ENCODE measurements at places on chromosomes 1 and 21.
A peak's percentile ranks its signal among the peaks of the same experiment; 100 is the strongest.

DNA sequence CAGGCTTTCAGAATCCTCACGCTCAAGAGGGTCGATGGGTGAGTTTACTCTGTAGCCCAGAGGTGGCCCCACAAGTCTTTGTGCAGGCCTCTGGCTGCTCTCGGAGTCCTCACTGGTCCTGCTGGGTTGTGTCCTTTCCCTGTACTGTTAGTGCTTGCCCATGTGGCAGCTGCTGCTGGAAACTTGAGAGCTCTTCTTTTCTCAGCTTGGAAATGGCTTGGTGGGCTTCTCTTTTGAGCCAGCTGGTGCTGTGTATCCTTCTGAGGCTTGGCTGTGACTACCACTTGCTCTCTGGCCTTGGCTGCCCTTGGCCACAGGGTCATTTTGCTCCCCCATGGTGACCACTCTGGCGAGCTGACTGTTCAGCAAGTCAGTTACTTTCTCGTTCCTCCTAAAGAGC, 82.2 kb upstream of the LMO4 start:
- no peak for DNase-seq

GRCh38 chr21:36988536-36988935, 18.0 kb upstream of the RIPPLY3 start:
- no peak for DNase-seq

GRCh38 chr1:172230526-172230925, 190.0 kb upstream of the C1orf105 start:
- DNase-seq = no peak

- no peak for DNase-seq
Measured at GRCh38 chr1:39695016-39695415, 3.8 kb upstream of the HPCAL4 start.

GRCh38 chr1:168320800-168321450, 40.2 kb downstream of the TBX19 start:
- DNase-seq = peak; percentile 40

DNA sequence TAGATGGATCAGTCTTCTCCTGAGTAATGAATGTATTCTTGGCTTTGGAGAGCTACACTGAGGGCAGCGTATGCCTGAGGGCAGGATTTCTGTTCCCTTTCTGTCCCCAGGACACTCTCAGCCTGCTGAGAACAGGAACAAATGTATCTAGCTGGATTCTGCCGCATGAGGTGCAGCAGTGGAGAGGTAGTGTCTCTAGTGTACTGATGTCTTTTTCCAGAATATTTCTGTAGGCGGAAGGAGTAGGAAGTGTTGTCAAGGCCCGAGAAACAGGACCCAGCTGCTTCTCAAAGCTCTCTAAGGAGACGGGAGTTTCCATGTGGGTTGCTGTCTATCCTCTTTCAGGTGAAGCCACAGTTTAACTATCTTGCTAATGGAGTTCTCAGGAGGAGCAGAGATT, 65.5 kb downstream of the MT1HL1 start:
- no peak for DNase-seq

GRCh38 chr1:30903343-30904034, 5.1 kb downstream of the SDC3 start:
- no peak for DNase-seq

- no peak for DNase-seq
Measured at GRCh38 chr1:174405219-174405618, 42.5 kb upstream of the GPR52 start.

DNA sequence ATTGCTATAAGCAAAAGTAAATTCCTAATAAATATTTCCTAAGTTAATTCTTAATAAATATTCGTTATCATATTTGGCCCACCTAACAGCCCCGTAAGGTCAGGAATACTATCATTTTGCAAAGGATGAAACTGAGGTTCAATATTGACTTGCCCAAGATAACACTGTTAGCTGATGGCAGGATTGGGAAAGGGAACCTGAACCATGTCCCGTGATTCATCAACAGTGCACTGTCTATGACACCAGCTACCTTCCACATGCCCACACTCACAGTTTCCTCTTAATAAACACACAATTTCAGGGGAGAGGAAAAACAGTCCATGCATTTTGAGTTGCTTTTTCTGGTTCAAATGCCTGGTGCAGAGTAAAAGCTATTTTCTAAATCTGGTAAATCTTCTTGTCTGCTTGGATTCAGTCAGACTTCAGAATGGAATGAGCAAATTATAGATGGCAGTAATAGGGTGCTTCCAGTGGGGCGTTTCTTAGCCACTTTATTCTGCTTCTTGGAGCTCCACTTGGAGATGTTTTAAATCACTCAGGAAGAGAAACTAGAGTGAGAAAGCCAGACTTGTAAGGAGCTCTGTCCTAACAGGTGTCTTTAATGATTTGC, 354.6 kb downstream of the PDE4B start:
- no peak for DNase-seq

DNA sequence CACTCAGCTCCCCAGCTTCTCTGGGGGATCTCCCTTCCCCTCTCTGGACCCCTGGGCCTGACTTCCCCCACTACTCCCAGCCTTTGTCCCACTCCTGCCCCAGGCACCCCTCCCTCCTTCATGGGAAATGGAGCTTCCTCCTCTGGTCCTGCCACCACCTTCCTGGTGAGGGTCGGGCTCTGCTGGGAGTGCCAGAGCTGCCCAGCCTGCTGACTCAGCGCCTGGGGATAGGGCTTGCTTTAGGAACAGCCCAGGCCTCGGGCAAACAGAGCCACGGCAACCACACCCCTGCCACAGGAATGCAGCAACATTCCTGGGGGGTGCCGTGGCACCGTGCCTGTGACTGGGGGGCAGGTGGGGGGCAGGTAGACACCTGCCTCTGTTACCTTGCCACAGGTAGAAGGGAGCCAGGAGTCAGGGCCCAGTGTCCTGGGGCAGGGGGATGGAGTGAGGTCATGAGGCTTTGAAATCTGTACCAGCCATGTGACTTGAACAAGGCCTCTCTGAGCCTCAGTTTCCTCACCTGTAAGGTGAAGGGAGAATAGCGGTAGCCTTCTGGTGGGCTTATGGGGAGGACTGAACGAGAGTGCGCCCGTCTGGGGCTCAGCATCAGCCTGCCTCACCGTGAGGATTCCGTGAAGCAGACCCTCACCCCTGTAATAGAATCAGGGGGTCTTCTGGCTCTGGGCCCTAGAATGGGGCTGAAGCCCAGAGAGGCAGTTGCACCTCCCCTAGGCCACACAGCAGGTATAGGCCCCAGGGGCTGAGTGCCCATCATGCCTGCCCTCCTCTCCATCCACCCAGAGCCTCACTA, 17.8 kb upstream of the EPHA2 start:
- no peak for DNase-seq

- DNase-seq = no peak
Measured at GRCh38 chr1:180360333-180361075, 130.4 kb downstream of the LHX4 start.

DNA sequence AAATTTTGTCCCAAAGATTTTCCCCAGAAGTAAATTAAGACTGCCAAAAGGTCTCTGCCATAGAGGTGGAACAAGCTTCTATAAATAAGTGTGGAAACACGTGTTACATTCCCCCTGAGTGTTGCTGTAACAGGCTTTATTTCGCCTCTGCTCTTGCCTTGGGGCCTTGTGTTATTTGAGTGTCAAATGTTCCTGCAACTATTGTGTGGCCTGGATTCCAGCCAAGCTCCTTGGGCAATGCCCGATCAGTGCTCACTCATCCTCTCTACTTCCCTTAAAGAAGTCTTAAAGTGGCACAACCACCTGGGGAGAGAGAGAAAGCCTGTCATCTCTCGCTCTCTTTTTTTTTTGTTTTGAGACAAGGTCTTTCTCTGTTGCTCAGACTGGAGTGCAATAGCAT, 156.7 kb downstream of the NR5A2 start:
- peak; percentile 67 for DNase-seq

GRCh38 chr1:204464701-204465100, 29.9 kb downstream of the PIK3C2B start:
- no peak for DNase-seq

GRCh38 chr1:243745356-243745755, 104.7 kb downstream of the AKT3 start:
- no peak for DNase-seq

- DNase-seq = no peak
Measured at GRCh38 chr1:70874063-70874462, 173.6 kb downstream of the PTGER3 start.

GRCh38 chr1:118504867-118505266, 319.8 kb upstream of the SPAG17 start:
- no peak for DNase-seq
